HT1080 (cell line): ENCODE measurements at places on chromosomes 12 and 14.

DNA sequence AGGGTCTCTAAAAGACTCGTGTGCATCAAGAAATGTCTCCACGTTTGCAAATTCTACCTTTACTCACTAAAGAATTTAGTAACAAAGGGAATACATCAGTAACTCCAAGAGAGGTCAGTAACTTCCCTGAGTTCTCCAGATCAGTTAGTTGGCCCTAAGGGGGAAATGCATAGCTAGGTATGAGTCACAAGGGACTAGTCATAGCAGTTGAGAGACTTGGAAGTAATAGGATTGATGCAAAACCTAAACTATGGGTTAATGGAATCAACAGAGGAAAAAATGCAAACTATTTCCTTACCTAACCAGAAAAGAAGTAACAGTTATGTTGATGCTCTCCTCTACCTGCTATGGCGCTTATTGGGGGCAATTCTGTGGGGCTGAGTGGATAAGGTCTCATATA is 148.8 kb upstream of the GARIN6 start:
- DNase-seq, result peak; percentile 66

DNA sequence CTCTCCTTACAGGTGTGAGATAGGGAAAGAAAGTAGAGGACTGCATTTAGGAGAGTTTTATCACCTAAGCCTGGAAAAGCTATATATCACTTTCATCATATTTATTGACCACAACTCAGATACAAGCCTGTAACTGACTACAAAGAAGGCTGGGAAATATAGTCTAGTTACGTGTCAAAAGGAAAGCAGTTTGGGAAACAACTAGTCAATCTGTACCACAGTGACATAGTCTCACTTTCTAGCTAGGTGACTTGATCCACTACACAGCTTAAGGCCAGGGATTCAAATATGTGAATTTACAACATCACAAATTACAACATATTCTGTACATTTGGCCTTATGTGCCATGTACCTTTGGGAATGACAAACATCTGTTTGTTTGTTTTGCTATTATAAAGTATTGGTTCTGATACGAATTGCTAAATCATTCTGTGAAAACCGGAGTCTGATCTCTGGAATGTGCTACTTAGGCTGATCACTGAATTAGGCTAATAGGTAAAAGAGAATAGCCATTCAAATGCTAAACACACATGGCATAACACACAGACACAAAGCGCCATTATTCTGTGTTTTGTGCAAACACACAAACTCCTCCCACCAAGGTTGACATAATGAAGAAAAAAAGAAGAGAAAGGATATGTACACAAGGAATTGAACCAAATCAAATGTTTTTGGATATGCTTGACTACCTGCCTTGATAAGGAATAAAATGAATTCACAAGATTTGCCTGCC is 279.8 kb downstream of the DUSP6 start:
- no peak for DNase-seq

GRCh38 chr14:105582639-105583038 is 56.3 kb downstream of the TMEM121 start:
- DNase-seq, result no peak

DNA sequence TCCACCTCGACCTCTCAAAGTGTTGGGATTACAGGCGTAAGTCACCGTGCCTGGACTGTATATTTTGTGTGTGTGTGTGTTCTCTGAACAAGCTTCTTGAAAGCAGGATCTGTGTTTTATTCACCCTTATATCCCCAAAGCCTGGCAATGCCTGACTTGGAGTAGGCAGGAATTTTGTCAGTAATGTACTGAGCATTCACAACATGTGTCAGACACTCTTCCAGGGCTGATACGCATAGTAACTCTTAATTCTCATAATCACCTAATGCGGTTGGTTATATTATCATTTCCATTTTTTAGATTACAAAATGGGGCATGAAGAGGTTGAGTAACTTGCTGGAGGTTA is 50.4 kb upstream of the PLEKHG3 start:
- DNase-seq, result no peak

DNA sequence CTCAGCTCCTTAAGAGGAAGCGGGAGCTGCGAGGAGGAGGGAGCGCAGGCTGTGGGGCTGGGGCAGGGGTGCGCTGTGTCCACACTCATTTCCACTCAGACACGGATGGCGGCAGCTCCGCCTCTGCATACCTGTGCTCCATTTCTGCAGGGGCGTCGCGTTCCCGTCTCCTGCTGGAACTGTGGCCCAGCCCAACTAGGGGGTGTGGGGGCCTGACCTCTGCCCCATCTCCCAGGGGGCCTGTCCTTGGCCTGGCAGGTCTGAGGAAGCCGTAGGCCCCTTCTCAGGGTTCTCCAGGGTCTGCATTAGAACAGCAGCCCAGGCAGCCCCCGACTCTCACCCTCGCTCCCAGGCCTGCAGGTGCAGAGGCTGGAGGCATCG is 31.2 kb downstream of the FBRSL1 start:
- no peak for DNase-seq
